ENCODE measurements at places on chromosomes 12 and 14. TPM values are rescaled to one million over a fixed set of nuclear protein-coding genes. Genes with fewer than 3 reads are reported as not detected.
A peak's percentile ranks its signal among the peaks of the same experiment; 100 is the strongest.

DNA sequence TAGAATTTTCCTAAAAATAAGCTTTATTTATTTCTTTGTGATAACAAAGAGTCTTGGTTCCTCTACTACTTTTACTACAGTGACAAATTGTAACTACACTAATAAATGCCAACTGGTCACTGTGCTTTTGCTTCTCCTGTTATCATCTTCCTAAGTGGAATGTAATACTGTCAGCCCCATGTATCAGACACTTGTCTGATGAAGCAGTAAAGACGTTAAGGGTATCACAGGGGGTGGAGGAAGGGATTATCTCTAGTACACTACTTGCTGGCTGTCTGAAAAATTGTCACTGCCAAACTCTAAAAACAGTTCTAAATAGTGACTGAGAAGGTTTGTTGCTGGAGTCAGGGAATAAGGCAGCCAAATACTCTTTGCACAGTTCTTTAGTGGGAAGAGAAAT lies 11.3 kb downstream of the ASB8 start:
- DNase-seq = no peak

DNA sequence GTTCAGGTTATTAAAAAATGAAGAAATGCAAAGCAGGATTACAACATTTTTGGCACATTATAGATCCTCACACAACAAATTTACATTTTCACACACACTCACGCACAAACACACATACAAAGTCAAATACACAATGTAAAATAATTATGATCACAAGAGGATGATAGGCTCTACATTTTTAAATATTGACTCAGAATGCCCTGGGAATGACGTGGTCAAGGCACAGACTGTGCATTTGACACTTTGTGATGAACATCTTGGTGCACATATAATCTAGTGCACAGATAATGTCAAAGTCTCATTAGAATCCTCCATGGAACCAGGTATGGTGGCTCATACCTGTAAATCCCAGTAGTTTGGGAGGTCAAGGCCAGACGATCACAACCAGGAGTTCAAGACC lies 49.4 kb downstream of the DPF3 start:
- DNase-seq = no peak

DNA sequence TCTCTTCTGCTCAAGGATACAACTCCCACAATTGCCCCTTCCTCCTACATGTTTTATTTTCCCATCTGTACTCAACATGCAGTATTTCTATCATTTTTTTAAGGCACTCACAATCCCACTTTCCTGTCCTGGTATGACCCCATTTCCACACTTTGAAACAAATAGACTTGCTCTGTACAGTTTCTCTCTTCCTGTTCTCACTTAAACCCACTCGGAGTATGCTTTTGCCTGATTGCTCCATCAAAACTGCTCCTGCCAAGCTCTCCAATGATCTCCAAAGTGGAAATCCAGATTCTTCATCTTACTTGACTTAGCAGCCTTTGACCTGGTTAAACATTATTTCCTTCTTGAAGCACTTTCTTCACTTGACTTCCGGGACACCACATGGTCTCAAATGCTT lies 384.5 kb downstream of the SEC23A start:
- DNase-seq = no peak

Gene NKX2-8
- total RNA-seq = not detected

GRCh38 chr14:42113358-42114069 lies 506.8 kb downstream of the LRFN5 start:
- DNase-seq = no peak

GRCh38 chr12:27014085-27014858 lies at the start of gene TM7SF3:
TSS of gene TM7SF3 (minus strand) at chr12:27014384. CDS start at chr12:27014168, 216 bp downstream.
- DNase-seq = peak; percentile 47

Gene RNASE1
- not detected for total RNA-seq

GRCh38 chr14:105397350-105397931 lies 897 bp upstream of the TEX22 start:
- DNase-seq = no peak

GRCh38 chr14:60945984-60946383 lies 34.9 kb downstream of the TRMT5 start:
- no peak for DNase-seq

DNA sequence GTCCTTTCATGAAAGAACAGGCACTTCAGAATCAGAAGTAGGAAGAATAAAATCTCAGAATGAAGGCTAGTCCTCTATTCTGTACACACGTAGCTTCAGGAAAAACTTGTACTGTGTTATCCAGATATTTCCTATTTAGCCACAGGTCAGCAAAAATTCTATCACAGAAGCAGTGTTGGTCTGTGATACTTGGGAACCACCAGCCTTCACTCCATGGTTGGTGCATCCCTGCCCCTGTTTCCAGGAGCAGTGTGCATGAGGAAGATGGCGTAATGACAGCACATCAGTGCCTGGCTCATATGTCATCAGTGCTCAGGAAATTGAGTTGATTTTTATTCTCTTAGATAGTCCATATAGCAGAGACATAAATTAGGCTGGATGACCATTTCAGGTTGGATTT lies 87.7 kb downstream of the SAMD4A start:
- DNase-seq = no peak

Gene AKAP5
- 1.5 TPM for total RNA-seq

All from kidney epithelial cell (primary cell).